Left ventricle myocardium inferior (tissue), 1 donor: ENCODE measurements at places on chromosomes 1 and 21.

DNA sequence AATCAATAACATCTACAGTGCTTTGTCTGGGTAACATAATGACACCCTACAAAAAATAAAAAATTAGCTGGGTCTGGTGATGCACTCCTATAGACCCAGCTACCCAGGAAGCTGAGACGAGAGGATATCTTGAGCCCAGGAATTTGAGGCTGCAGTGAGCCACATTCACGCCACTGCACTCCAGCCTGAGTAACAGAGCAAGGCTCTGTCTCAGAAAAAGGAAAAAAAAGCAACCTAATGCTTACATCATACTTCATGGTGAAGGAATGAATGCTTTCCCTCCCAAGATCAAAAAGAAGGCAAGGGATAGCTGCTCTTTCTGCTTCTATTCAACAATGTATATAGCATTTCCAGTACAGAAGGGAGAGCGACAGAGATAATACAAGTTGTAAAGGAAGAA, 24.2 kb upstream of the CTTNBP2NL start:
- DNase-seq, result no peak

GRCh38 chr1:222653178-222653827, 35.4 kb downstream of the MIA3 start:
- DNase-seq, result no peak

DNA sequence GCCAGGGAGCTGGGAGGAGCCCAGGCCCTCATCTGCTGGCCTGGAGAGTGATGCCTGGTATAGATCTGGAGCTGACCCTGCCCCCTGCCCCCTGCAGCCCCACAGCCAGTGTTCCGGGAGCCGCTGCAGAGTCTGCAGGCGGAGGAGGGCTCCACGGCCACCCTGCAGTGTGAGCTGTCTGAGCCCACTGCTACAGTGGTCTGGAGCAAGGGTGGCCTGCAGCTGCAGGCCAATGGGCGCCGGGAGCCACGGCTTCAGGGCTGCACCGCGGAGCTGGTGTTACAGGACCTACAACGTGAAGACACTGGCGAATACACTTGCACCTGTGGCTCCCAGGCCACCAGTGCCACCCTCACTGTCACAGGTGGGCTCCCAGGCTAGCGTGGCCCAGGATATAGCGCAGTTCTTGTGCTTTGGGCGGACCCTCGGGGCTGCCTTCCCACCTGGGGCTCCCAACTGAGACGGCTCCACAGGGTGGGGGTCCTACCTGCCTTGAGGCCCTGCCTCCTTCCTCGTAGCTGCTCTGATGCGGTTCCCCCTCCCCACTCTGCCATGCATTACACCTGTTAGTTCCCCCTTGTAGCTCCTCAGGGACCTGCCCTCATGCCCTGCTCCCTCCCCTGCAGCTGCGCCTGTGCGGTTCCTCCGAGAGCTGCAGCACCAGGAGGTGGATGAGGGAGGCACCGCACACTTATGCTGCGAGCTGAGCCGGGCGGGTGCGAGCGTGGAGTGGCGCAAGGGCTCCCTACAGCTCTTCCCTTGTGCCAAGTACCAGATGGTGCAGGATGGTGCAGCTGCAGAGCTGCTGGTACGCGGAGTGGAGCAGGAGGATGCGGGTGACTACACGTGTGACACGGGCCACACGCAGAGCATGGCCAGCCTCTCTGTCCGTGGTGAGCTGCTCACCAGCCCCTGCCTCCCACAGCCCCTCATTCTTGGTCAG, 98.7 kb downstream of the OBSCN start:
- no peak for DNase-seq

- no peak for DNase-seq
Observed at GRCh38 chr21:28228636-28228995, 764.1 kb downstream of the LTN1 start.

DNA sequence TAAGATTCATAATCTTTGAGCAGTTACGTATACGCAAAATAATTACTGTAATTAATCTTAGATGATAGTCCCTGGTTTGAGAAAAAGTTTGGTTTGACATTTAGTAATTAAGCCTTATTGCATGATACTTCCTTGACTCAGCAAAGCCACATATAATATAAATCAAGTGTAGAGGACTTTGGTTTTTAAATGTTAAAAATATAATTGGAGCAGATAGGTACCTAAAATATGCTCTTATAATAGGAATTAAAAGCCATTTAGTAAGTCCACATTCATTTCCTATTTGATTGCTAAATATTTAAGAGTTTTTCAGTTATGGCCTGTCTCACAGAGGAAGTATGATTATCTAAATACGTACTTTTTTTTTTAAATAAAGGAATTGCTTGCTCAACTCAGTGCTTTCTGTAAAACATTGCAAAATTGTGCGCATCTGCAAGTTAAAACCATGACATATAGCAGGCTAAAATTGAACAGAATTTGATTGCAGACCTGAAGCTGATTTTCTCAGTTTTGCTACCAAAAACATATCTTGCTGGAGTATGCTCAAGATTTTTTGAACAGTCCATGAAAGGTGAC, 20.4 kb downstream of the RPE65 start:
- no peak for DNase-seq

- DNase-seq, result no peak
Observed at GRCh38 chr1:235408503-235408960, 41.3 kb downstream of the TBCE start.
